ENCODE measurements at places on chromosomes 3 and 15.
A peak's percentile ranks its signal among the peaks of the same experiment; 100 is the strongest.

GRCh38 chr3:19547665-19548464 is 386.2 kb downstream of the EFHB start:
- no peak for DNase-seq
- H3K27ac ChIP-seq = no peak overlapping the region
- no peak overlapping the region for H3K4me3 ChIP-seq

DNA sequence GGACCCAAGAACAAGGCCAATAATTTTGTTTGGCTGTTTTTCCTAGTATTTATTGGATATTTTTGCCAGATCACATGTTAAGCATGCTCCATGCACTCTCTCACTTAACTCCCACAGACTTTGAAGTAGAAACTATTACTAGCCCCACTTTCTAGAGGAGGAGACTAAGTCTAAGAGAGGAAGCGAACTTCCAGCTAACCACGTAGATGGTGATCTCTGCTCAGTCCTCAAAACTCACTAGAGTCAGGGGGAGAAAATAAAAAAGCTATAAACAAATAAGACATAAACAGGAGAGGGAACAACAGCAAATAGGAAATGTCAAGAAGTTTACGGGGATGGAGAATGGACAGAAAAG is 481.0 kb upstream of the PROK2 start:
- DNase-seq = no peak
- peaks cover 3% of the 10 kb centered on the region for H3K27me3 ChIP-seq
- H3K36me3 ChIP-seq = no peaks in the 10 kb centered on the region
- no peak overlapping the region for H3K27ac ChIP-seq
- no peak overlapping the region for H3K4me3 ChIP-seq

DNA sequence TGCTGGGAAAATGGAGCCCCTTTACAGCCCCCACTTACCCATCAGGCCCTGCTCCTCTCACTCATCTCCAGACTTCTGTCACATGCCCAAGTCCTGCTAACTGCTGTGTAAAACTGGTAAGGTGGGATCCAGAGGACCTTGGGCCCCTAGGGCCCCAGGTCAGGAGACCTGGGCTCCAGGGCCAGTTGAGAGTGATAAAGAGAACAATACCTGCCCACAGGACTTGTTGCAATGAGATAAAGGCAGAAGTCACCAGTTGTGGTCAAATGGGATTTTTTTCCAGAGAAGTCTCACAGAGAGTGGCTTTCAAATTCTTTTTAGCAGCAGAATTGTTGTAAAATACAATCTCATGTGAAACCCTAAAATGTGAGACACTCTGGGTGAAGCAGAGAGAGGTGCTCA is 753 bp downstream of the FURIN start:
- peaks cover 45% of the 10 kb centered on the region for H3K4me1 ChIP-seq
- no peaks in the 10 kb centered on the region for H3K27me3 ChIP-seq
- no peaks in the 10 kb centered on the region for H3K36me3 ChIP-seq
- H3K4me3 ChIP-seq = no peak overlapping the region
- peak overlapping the region; percentile 17 for H3K27ac ChIP-seq

GRCh38 chr15:67140078-67140833 is 74.9 kb downstream of the SMAD3 start:
- H3K27me3 ChIP-seq = no peaks in the 10 kb centered on the region
- no peak overlapping the region for H3K4me3 ChIP-seq
- no peak overlapping the region for H3K27ac ChIP-seq
- no peak for DNase-seq
- H3K4me1 ChIP-seq = peaks cover 75% of the 10 kb centered on the region

- DNase-seq = no peak
- no peaks in the 10 kb centered on the region for H3K4me1 ChIP-seq
- no peaks in the 10 kb centered on the region for H3K36me3 ChIP-seq
- H3K4me3 ChIP-seq = no peak overlapping the region
- no peaks in the 10 kb centered on the region for H3K27me3 ChIP-seq
- H3K27ac ChIP-seq = no peak overlapping the region
Observed at GRCh38 chr3:174863488-174863887, 4.4 kb downstream of the NAALADL2 start.

DNA sequence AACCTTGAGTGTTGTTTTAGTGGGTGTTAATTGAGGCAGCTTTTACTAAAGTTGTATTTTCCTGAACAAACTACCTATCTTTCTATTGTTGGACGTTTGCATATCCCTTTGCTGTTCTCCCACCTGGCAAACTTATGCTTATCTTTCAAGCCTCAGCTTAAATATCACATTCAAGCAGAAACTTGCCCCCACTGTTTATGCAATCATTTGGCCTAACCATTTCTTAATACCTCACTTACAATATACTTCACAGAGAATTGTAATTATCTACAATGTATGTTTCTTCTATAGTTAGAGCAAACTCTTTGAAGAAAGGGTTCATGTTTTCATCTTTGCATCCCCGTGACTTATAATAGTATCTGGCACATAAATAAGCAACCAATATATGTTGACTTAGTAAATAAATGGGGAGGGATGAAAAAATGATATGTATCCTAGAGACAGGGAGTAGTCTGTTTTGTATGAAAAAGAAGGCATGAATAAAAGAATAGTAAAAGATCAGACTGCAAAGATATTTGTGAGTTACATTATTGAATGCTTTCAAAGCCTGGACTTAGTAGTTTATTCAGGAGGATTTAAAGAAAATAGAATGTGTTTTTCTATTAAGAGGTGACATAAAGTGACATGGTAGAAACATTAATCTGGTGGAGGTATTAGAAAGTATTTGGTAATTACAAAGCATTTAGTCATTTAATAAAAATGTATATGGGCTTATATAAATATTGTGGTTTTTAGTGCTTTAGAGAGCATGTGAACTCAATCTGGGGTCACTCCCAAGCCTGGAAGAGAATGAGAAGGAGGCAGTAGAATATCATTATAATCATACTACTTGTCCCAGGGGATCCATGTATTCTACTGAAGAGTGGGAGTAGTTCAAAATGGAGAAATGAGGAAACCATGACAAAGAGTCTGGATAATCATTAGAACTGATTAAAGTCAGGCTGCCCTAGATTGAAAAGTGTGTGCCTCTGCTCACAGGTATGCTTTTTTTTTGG is 60.0 kb upstream of the DCBLD2 start:
- H3K4me3 ChIP-seq = no peak overlapping the region
- no peaks in the 10 kb centered on the region for H3K4me1 ChIP-seq
- no peak for DNase-seq
- no peaks in the 10 kb centered on the region for H3K36me3 ChIP-seq
- no peak overlapping the region for H3K27ac ChIP-seq

- H3K27me3 ChIP-seq = peaks cover 3% of the 10 kb centered on the region
- no peaks in the 10 kb centered on the region for H3K4me1 ChIP-seq
- no peak overlapping the region for H3K4me3 ChIP-seq
- no peaks in the 10 kb centered on the region for H3K36me3 ChIP-seq
- H3K27ac ChIP-seq = no peak overlapping the region
Observed at GRCh38 chr3:169623971-169624370, 39.5 kb downstream of the MECOM start.

- H3K36me3 ChIP-seq = no peaks in the 10 kb centered on the region
- peaks cover 15% of the 10 kb centered on the region for H3K27me3 ChIP-seq
- H3K4me3 ChIP-seq = no peak overlapping the region
- H3K4me1 ChIP-seq = no peaks in the 10 kb centered on the region
Observed at GRCh38 chr3:185900228-185900627, 37.6 kb downstream of the TRA2B start.

DNA sequence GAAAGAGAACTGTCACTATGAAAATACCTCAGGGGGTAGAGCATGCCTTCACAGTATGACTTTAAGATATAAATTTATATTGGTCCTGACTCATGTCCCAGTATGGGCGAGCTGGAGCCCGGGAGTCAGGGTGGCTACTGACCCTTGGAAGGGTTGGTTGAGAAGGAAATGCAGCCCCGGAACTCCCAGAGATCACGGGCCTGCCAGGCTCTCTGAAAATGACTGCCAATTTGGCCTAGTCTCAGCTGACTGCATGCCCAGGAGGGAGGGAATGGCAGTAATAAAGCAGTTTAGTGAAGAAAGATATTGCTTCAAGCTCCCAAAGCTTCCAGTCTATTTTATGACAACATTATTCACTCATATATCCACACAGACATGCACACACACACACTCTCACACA is 299.0 kb downstream of the NR2F2 start:
- no peak overlapping the region for H3K27ac ChIP-seq
- H3K36me3 ChIP-seq = no peaks in the 10 kb centered on the region
- H3K27me3 ChIP-seq = no peaks in the 10 kb centered on the region
- H3K4me1 ChIP-seq = no peaks in the 10 kb centered on the region
- no peak overlapping the region for H3K4me3 ChIP-seq

GRCh38 chr3:109070211-109070610 is 47.7 kb downstream of the MORC1 start:
- no peak for DNase-seq
- no peak overlapping the region for H3K27ac ChIP-seq
- peaks cover 3% of the 10 kb centered on the region for H3K27me3 ChIP-seq
- peaks cover 4% of the 10 kb centered on the region for H3K4me1 ChIP-seq

DNA sequence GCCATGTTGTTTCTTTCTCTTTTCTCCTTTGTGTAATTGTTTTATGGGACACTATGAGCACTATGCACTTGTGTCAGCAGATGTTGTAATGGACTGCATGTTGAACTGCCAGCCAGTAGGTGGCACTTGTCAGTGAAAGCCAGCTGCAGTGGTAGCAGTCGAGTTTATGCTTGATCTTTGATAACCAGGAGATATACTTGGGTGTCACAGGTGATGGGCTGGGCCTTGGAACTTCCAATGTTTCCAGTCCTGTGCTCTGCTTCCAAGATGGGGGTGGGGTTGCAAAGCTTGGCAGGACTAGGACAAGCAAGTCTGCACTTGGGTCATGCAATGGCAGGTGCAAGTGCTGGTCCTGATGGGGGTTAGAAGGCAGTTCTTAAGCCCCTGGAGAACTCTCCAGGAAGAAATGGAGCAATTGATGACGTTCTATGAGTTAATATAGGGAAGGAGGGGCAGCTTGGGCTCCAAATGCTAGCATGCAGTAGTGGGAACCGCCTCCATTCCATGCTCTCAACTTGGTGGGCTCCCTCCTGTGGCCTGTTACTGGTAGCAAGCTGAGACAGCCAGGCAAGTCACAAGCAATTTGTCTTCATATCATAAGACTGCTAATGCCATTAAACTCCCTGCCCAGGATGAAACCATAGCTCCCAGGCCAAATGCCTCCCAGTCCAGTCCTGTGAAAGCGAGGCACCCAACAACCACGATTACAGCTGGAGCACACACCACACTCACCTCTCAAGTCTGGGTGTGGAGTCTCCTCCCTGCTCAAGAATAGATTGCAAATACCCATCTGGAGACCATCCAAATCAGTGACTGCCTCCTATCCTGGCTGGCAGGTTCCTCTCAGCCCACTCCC is 287.2 kb downstream of the CGGBP1 start:
- no peaks in the 10 kb centered on the region for H3K4me1 ChIP-seq
- no peak overlapping the region for H3K27ac ChIP-seq

DNA sequence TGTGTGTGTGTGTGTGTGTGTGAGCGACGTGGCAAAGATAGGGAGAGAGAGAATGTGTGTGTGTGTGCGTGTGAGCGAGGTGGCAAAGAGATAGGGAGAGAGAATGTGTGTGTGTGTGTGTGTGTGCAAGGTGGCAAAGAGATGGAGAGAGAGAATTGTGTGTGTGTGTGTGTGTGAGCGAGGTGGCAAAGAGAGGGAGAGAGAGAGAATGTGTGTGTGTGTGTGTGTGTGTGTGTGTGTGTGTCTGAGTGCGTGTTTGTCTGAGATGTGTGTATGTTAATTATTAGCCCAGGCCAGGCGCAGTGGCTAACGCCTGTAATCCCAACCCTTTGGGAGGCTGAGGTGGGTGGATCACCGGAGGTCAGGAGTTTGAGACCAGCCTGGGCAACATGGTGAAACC is 154.6 kb upstream of the RGMA start:
- no peak overlapping the region for H3K4me3 ChIP-seq
- no peak overlapping the region for H3K27ac ChIP-seq
- H3K27me3 ChIP-seq = peaks cover 36% of the 10 kb centered on the region
- H3K4me1 ChIP-seq = no peaks in the 10 kb centered on the region

GRCh38 chr3:70138606-70139005 is 139.1 kb downstream of the SAMMSON start:
- no peak overlapping the region for H3K4me3 ChIP-seq
- H3K27me3 ChIP-seq = no peaks in the 10 kb centered on the region
- no peak overlapping the region for H3K27ac ChIP-seq
- no peak for DNase-seq

DNA sequence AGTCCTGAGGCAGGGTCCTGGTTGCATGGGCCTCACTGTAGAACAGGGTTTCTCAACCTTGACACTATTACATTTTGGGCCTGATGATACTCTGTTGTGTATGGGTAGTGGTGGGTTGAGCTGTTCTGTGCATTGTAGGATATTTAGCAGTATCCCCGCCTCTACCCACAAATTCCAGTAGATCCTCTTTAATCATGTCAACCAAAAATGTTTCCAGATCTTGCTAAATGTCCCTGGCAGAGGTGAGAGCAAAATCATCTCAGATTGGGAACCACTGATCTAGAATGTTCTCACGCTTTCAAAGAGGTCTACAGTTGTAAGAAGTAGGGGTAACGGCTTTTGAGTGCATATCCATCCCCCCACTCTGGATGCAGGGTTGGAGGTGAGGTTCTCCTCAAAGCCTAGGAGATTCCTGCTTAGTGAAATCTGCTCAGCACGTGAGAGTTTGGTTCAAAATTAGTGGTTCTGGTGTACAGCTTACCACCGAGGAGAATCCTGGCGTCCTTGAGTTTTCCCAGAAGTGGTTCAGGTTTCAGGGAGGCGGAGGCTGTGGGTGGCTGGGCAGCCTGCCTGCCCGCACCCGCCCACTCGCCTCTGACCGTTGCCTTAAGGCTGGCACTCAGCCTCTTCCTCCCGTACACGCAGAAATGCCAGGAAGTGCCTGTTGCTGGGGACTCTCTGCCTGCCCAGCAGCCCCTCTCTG is 5.3 kb downstream of the ACVR2B start:
- peaks cover 18% of the 10 kb centered on the region for H3K4me1 ChIP-seq
- H3K27ac ChIP-seq = no peak overlapping the region
- H3K36me3 ChIP-seq = no peaks in the 10 kb centered on the region
- DNase-seq = no peak
- no peak overlapping the region for H3K4me3 ChIP-seq
